ENCODE measurements at places on chromosomes 2 and 18.
A peak's percentile ranks its signal among the peaks of the same experiment; 100 is the strongest.

DNA sequence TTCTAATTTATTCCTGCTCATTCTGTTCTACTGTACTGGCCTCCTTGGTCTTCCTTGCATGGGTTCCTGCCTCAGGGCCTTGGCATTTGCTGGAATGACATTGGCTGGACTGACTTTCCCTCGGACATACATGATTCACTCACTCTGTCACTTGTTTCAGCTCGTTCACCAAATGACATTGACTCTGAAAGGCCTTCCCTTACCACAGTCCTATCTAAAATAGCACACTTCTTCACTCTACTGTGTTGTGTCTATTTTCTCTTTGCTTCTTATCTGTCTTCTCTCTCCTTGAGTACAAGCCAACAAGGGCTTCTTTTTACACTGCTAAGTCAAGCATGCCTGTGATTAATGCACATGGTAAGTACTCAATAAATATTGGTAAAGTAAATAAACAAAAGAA, 65.6 kb downstream of the SCG2 start:
- DNase-seq = no peak

DNA sequence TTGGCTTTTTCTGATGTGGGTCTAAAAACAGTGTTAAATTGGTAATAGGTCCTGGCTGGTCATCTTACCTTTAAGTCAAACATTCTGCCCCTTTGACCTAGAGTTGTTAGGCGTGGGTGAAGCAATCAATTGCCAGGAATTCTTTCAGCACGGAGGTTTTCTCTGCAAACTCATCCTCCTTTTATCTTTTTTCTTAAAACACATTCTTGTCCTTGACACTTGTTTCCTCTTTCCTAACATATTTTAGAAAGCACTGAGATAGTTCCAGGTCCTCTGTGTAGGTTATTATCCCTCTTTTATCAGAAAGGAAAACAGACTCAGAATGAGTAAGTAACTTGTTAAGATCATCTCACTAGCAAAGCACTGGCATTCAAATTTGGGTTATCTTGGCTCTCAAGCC, 18.6 kb upstream of the AP1S3 start:
- DNase-seq = no peak

- no peak for DNase-seq
Observed at GRCh38 chr18:41731884-41732283, 223.2 kb upstream of the PIK3C3 start.

GRCh38 chr2:29024882-29025430, 43.9 kb downstream of the TOGARAM2 start:
- DNase-seq = no peak

DNA sequence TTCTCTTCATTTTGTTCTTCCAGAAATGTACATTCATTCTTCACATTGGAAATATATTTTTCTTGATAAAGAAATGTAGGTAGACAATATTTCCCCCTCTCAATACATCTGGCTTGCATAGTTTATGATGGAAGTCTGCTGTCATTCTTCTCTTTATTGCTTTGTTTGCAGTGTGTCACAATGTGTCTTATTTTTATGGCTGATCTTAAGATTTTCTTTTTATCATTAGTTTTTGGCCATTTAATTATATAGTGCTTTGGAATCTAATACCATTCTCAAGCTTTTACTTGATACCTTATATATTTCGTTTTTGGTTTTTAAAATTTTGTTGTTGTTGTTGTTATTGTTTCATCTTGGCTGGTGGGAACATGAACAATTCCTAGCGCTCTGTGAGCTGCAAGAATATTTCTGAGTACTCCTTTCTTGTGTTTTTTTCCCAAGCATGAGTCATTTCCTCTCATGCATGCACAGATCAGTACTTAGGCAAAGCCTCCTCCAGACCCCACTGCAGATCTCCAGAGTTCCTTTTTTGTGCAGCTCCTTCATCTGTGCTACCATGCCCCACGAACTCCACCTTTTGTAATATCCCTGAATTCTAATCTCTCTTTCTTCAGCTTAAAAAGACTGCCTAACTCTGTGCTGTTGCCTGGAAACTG, 13.7 kb upstream of the MMADHC start:
- no peak for DNase-seq

GRCh38 chr2:204470178-204470620, 75.1 kb upstream of the PARD3B start:
- no peak for DNase-seq

DNA sequence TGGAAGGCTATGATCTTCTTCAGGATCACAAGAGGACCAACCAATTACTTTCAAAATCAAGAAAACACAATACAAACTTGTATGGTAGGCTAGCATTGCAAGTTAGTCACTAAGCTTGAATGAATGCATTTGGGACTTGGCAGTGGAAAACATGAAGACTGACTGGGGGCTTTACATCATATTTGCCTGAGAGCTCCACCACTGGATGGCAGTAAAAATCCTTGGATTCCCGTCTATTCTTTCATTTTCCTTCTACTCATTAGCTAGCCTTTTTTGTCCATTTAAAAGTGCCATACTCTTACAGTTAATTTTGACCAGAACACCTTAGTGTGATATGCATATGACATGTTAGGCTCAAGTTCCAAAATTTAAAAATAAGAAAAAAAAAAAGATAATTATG, 63.5 kb upstream of the RASGRP3 start:
- peak; percentile 44 for DNase-seq

DNA sequence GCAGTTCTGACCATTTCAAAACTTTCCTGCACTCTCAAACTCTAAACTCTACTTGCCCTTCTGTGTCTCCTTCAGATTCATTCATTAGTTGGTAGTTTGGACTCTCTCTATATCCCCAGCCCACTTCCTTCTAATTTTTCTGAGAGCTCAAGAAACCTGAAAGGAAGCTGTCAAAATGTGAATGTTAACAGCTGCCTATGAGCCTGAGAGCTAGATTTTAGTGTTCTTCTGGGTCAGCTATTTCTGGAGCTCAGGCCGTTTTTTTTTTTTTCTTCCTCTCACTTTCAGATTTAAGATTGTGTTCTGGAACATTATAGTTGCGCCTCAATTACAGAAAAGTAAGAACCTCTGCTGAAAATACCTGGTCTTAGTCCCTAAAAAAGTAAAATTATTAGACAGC, 73.1 kb downstream of the RTN4 start:
- DNase-seq = no peak

DNA sequence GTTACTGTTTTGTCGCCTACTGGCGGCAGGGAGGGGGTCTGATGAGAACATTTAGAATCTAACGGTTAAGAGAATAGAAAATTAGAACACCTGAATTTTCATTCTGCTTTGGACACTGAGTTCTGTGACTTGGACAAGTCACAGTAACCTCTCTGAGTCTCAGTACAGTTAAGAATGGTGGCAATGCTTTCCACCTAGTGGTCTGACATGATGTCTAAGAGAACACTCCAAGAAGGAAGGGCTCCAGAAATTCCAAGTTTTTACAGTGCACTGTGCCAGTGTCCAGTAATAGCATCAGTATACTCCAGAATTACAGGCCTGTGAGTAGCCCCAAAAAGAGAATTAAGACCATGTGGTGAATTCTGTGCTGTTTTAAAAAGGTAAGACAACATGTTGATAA, 174.1 kb upstream of the ZFP36L2 start:
- DNase-seq = no peak

GRCh38 chr2:239467956-239468490, 67.2 kb upstream of the HDAC4 start:
- DNase-seq = no peak

GRCh38 chr2:205969584-205969983, 116.4 kb downstream of the INO80D start:
- DNase-seq = no peak

- no peak for DNase-seq
Observed at GRCh38 chr2:80057956-80058355, 246.6 kb downstream of the LRRTM1 start.

DNA sequence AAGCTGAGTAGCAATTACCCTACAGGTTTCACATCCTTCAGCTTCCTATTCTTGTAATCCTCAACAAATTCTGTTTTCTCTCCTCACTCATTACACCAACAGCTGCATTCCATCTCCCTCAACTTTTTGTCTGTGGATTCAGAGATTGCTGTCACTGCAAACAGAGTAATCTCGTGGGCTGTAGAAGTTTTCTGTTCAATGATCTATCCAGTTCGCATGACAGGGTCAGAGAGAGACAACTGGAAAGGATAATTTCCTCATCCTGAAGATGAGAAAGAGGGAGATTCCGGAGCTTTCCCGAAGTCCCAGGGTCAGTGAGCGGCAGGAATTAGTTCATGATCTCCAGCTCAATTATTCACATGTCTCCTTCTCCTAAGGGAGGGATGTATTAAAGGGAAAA, 75.7 kb downstream of the MYO5B start:
- no peak for DNase-seq

- DNase-seq = peak; percentile 38
Observed at GRCh38 chr2:23658466-23658942, 268.4 kb downstream of the ATAD2B start.

- no peak for DNase-seq
Observed at GRCh38 chr2:157508676-157509075, 64.8 kb upstream of the CYTIP start.

GRCh38 chr2:46003903-46004473, 293.2 kb upstream of the EPAS1 start:
- DNase-seq = no peak

GRCh38 chr18:40607542-40608148, 1347.4 kb upstream of the PIK3C3 start:
- DNase-seq = no peak

- no peak for DNase-seq
Observed at GRCh38 chr18:2776601-2777000, 70.2 kb upstream of the EMILIN2 start.

DNA sequence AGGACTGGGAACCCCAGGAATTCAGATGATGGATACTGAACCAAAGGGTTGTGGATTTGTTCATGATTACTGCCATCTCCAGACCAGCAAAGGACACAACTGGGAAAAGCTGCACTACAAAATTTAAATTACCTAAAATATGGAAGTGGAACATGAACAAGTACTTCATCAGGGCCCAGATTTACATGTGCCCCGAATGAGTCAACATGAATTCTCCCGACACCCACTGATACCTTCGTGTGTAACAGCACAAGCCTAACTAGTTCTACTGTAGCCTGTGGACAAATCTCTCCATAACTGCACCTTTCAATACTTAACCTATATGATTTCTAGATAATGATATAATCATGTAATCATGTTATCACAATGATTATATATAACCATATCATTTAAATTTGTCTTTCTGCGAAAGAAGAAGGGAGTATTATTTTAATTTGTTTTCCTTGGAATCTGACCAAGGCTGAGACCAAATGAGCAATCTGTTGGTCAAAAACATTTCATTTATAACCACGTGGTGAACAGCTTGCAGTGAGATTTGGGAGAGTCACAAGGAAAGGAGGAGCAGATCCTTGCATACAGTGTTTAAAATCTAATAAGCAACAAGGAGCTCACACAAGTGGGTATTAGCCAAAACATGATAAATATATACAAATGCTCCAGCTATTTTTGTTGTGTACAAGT, 70.5 kb downstream of the CACNB4 start:
- no peak for DNase-seq

GRCh38 chr2:227534714-227535113, 62.8 kb downstream of the AGFG1 start:
- no peak for DNase-seq

DNA sequence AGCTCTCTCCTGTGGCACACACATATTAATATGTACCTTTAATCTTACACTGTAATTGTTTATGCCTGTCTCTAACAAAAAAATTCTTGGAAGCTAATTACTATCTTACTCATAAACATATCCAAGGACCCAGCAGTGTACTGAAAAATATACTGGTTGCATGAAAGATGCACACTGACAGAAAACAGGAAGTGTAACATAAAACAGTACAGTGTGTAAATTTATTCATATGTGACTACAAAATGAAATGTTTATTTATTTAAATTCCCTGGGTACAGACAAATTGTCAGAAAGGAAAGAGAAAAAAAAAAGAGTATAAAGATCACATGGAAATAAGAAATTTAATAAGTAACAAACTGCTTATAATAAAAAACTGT, 28.5 kb downstream of the TMEM131 start:
- DNase-seq = no peak

DNA sequence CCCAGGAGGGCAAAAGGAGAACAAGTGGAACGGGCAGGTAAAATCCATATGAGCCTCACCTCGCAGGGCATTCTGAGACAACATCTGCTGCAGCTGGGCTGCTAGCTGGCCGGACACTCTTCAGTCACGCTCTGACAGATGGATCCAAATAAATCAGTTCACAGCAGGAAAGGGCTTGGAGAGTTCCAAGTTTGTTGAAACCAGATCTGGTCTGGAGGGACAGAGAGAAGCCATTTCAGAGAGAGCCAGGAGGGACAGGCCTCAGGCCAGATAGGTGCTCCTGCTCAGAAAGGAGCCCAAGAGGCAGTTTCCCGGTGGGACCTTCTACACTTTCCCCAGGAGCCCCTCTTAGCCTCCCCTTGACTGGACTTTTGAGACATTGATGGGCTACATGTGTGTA, 28.2 kb upstream of the TNP1 start:
- no peak for DNase-seq

GRCh38 chr18:59359576-59359952, 499 bp upstream of the LMAN1 start:
- DNase-seq = no peak

- no peak for DNase-seq
Observed at GRCh38 chr2:109604597-109604996, 9.2 kb downstream of the SEPTIN10 start.

- peak; percentile 65 for DNase-seq
Observed at GRCh38 chr2:176085861-176086771, 2.4 kb upstream of the EVX2 start.

- peak; percentile 39 for DNase-seq
Observed at GRCh38 chr2:229387866-229388265, 116.8 kb upstream of the PID1 start.

GRCh38 chr2:118148809-118149208, 60.5 kb downstream of the INSIG2 start:
- no peak for DNase-seq

DNA sequence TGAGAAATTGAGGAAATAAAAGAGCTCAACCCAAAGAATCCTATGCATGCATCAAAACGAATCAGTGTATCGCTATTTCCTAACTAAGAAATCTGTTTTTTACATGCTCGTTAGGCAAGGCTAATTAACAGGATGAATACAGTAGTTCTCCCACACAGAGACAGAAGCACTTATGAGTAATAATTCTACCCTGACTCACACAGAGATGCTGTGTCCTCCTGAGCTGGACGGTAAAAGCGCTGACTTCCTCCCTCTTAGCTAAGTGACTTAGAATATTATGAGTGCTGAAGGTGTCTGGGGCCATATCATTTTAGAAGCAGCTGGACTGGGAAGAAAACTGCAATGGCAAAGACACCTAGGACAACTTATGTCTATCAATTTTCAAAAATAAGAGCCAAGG, 18.5 kb downstream of the PLEKHM3 start:
- peak; percentile 51 for DNase-seq
